Activated T-helper 1 cell treated with anti-CD3 and anti-CD28 coated beads, Interleukin-12 subunit alpha, Interleukin-12 subunit beta, Interleukin-2, Interleukin-4 antibody, amounts not matched to agents 30 ng/mL and 10 ng/mL and 1 ng/mL, durations not matched to agents 14 hours and 24 hours and 36 hours (primary cell): ENCODE measurements at places on chromosomes 11 and 22. TPM values are rescaled to one million over a fixed set of nuclear protein-coding genes. Genes with fewer than 3 reads are reported as not detected.
A peak's percentile ranks its signal among the peaks of the same experiment; 100 is the strongest.

DNA sequence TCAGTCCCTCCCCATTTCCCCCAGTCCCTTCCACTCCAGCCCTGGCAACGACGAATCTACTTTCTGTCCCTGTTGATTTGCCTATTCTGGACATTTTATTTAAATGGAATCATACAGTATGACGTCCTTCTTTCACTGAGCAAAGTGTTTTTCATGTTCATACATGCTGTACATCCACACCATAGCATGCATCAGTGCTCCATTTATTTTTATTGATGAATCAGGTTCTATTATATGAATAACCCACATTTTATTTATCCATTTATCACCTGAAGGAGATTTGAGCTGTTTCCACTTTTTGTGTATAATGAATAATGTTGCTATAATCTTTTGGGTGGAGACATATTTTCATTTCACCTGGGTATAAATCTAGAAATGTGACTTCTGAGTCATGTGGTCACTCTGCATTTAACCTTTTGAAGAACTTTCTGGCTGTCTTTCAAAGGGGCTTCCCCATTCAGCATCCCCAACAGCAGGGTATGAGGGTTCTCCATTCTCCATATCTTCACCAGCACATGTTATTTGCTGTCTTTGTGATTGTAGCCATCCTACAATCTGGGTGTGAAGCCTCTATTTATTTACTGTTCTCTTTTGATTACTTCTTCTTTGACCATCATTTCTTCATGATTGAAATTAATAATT is 531.7 kb downstream of the ETS1 start:
- H3K4me1 ChIP-seq, result peaks cover 49% of the 10 kb centered on the region
- peaks cover 2% of the 10 kb centered on the region for H3K36me3 ChIP-seq
- no peaks in the 10 kb centered on the region for H3K27me3 ChIP-seq
- H3K27ac ChIP-seq, result no peak overlapping the region
- no peak overlapping the region for H3K4me3 ChIP-seq
- no peak for DNase-seq

DNA sequence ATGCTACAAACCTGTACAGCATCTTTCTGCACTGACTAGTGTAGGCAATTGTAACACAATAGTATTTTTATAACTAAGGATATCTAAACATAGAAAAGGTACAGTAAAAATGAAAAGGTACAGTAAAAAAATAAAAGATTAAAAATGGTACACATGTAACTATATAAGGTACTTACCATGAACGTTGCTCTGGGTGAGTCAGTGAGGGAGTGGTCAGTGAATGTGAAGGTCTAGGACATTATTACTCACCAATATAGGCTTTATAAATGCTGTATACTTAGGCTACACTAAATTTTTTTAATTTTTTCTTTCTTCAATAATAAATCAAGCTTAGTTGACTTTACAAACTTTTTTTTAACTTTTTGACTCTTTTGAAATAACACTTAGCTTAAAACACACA is 59.9 kb downstream of the EIF3M start:
- peaks cover 9% of the 10 kb centered on the region for H3K27me3 ChIP-seq
- no peak overlapping the region for H3K27ac ChIP-seq
- no peak overlapping the region for H3K4me3 ChIP-seq

DNA sequence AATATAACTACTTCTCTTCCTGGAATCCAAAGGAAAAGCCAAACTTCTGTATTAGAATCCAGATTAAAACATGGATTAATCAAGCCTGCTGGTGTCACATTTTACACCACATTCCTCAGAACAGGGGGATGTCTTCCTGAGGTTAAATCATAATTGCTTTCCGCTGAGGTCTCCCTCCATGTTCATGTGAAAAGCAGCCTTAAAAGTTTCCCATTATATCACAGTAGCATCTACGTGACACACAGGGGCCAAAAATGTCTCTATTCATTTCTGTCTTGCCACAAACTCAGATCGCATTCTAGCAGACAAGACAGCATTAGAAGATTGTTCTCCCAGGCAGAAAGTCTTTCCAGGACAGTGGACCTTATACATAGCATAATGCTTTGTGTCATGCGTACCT is 788.7 kb downstream of the OPCML start:
- no peaks in the 10 kb centered on the region for H3K4me1 ChIP-seq
- H3K4me3 ChIP-seq, result no peak overlapping the region
- H3K27me3 ChIP-seq, result no peaks in the 10 kb centered on the region
- H3K27ac ChIP-seq, result no peak overlapping the region

DNA sequence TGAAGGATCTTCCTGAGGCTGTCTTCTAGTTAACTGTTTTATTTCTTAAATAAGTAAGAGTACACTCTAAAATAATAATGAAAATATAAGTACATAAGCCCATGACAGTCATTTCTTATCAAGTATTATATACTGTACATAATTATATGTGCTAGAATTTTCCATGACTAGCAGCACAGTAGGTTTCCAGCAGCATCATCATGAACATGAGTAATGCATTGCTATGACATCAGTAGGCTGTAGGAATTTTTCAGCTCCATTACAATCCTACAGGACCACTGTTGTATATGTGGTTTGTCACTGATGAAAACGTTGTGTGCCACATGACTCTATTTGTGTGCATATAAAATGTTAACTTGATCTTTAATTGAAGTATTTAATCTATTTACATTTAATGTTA is 22.0 kb downstream of the ZNF202 start:
- H3K36me3 ChIP-seq, result peaks cover under 1% of the 10 kb centered on the region
- no peak for DNase-seq
- no peak overlapping the region for H3K4me3 ChIP-seq
- H3K27ac ChIP-seq, result no peak overlapping the region
- peaks cover 2% of the 10 kb centered on the region for H3K27me3 ChIP-seq

DNA sequence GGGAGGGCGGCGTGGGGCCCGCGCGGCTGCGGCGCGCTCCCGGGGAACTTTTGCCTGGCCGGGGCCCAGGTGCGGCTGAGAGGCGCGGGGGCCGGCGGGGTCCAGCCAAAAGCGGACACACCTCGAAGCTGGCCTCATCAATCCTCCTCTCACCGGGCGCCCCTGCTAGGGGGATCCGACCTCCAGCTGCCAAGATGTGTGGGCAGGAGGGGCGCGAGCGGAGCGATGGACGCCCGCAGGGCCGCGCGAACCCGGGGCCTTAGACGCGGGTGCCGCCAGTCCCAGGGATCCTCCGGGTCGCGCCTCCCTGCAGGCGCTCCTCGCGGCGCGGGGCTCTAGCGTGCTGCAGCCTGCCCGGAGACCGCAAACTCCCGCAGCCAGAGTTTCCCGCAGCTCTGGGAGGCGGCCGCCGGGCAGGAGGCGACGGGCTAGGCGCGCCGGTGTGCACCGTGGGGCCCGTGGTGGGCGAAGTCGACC is 785 bp downstream of the IGSF9B start:
- H3K4me1 ChIP-seq, result peaks cover 50% of the 10 kb centered on the region
- peaks cover 17% of the 10 kb centered on the region for H3K27me3 ChIP-seq
- H3K27ac ChIP-seq, result no peak overlapping the region
- H3K4me3 ChIP-seq, result peak overlapping the region; percentile 37

Gene MS4A6E
- not detected in 2 replicates for total RNA-seq

DNA sequence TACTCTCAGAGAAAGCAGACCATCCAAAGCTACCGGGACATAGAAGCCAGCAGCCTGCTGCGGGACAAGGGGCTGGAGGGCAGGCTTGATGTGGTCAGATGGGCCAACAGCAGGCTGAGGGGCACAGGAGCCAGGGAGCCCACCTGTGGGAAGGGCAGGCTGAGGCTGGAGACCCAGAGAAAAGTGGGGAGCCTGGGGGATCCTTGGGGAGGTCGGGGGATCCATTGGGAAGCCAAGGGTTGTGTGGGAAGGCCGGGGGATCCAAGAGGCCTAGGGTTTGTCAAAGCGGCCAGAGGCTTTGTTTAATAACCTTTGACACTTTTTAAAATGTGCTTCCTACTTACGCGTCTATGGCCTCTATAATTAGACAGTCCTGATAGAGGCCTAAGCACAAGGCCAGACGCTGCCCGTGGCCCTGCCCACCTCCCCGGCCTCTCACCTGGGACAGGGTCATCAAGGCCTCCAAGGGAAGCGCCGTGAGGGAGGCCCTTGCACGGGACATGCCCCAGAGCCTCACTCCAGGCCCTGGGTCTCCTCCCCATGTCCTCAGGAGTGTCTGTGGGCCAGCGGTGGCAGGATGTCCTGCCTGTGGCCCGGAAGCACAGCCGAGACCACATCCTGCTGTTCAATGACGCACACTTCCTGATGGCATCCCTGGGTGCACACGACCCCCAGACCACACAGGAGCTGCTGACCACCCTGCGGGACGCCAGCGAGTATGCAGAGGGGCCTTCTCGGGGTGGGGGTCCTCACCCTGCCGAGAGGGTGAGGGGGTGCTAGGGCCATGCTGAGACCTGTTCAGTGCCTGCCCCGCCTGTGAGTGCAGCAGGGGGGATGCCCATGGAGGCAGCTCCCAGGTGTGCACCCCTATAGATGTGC is 8.6 kb upstream of the GTSE1 start:
- peaks cover 33% of the 10 kb centered on the region for H3K36me3 ChIP-seq
- peak; percentile 15 for DNase-seq
- H3K4me3 ChIP-seq, result peak overlapping the region; percentile 79
- H3K27ac ChIP-seq, result peak overlapping the region; percentile 73

DNA sequence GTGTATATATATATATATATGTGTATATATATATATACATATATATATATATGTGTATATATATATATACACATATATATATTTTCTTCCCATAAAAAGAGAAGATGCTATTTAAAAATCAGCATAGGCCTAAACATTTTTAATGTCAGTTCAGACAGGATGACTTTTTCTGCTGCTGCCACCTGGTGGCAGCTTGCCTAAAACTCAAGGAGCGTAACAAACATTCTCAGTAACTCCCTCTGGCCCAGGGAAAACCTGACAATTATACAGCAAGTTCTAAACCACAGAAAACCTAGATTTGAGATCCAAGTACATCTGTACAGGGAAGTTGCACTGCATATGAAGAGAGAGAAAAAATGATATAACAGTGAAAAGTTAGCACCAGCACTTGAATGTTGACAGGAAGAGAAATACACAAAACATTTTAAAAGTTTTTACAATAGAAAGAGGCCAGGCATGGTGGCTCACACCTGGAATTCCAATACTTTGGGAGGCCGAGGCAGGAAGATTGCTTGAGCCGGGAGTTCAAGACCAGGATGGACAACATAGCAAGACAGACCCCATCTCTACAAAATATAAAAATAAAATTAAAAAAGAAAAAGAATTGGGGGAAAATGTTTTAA is 16.6 kb downstream of the OR8A1 start:
- H3K4me3 ChIP-seq, result no peak overlapping the region
- DNase-seq, result no peak
- no peaks in the 10 kb centered on the region for H3K4me1 ChIP-seq
- no peaks in the 10 kb centered on the region for H3K36me3 ChIP-seq
- H3K27me3 ChIP-seq, result peaks cover 8% of the 10 kb centered on the region

Gene SCN4B
- 0.08 TPM in 1 of 2 replicates, not detected in the other for total RNA-seq

GRCh38 chr11:117909611-117910382 is 19.4 kb downstream of the TMPRSS13 start:
- H3K4me3 ChIP-seq, result no peak overlapping the region
- peaks cover 10% of the 10 kb centered on the region for H3K27me3 ChIP-seq
- no peak overlapping the region for H3K27ac ChIP-seq
- H3K36me3 ChIP-seq, result no peaks in the 10 kb centered on the region

- no peak overlapping the region for H3K27ac ChIP-seq
- H3K27me3 ChIP-seq, result peaks cover 15% of the 10 kb centered on the region
- H3K4me3 ChIP-seq, result no peak overlapping the region
- no peaks in the 10 kb centered on the region for H3K4me1 ChIP-seq
- no peaks in the 10 kb centered on the region for H3K36me3 ChIP-seq
Measured at GRCh38 chr11:128872594-128872993, 5.5 kb upstream of the KCNJ1 start.

GRCh38 chr11:46888636-46889035 is 29.7 kb downstream of the LRP4 start:
- no peak overlapping the region for H3K27ac ChIP-seq
- H3K36me3 ChIP-seq, result no peaks in the 10 kb centered on the region
- no peak overlapping the region for H3K4me3 ChIP-seq

DNA sequence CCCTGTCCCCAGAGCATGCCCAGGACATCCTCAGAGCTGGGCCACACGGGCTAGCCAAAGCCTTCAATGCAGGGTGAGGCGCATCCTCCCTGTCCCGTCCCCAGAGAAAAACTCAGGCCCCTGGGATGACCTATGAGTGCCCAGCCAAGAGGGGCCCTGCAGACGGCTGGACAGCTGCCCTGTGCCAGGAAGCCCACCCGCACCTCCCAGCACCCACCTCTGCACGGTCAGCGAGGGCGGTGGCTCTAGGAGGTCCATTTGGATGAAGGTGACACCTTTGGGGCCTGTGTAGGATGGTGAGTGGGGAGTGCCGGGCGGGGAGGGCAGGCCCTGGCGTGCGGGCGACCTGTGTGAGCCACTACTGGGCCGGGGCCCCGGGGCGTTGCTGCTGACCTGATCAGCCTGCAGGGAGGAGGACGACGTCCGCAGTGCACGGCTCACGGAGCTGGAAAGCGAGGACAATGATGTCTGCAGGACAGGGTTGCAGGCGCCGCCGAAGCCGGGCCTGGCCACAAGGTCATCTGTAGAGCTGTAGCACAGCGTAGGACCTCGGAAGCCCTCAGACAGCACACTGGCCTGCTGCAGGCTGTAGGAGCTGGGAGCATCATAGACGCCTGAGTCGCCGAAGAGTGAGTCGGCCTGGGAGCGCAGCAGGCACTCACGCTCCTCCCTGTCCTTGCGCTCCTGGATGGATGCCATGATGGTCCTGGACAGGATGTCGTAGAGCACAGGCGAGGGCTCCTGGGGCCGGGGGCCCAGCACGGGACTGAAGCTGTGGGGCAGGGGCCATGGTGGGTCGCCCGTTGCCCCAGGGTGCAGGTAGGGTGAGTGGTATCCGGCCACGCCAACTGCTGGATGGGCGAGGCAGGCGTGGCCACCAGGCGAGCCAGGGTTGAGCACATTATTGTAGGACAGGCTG is 180.5 kb downstream of the IGLL1 start:
- DNase-seq, result no peak
- H3K36me3 ChIP-seq, result no peaks in the 10 kb centered on the region
- H3K27me3 ChIP-seq, result no peaks in the 10 kb centered on the region
- H3K4me3 ChIP-seq, result no peak overlapping the region

DNA sequence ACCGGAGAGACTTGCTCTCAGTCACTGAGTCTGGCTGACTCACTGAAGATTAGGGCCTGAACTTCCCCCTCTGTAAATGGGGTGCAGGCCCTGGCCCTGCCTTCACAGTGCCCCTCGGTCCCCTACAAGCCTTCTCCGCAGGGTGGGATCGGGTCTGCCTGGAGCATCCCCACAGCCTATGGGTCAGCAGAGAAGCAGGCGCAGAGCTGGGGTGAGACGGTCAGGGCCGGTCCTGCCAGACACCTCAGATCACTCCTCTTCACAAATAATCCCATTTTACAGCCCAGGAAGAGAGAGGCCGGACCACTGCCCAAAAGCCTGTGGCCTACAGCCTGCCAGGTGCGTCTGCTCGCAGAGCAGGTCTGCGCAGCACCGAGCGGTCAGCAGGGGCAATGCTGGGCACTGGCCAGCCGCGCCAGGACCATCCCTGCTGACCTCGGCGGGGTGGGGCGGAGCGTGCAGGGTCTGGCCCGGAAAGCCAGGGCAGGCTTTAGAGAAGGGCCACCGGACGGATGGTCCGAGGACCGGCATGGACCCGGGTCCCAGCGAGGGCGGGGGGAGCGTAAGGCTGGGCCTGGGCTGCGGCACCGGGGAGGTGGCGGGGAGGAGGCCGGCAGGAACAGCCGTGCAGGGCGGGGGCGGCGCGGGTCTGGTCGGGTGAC is 522 bp upstream of the SEPTIN5 start:
- H3K36me3 ChIP-seq, result no peaks in the 10 kb centered on the region
- peak overlapping the region; percentile 62 for H3K4me3 ChIP-seq
- no peak for DNase-seq
- H3K27me3 ChIP-seq, result peaks cover 21% of the 10 kb centered on the region
- no peak overlapping the region for H3K27ac ChIP-seq
- no peaks in the 10 kb centered on the region for H3K4me1 ChIP-seq

Gene ARL14EP
- 47.6 and 48.8 TPM in 2 replicates for total RNA-seq
